ENCODE measurements at places on chromosomes 2 and 18. TPM values are rescaled to one million over a fixed set of nuclear protein-coding genes. Genes with fewer than 3 reads are reported as not detected.

The SERPINB12 gene
- total RNA-seq, result not detected

DNA sequence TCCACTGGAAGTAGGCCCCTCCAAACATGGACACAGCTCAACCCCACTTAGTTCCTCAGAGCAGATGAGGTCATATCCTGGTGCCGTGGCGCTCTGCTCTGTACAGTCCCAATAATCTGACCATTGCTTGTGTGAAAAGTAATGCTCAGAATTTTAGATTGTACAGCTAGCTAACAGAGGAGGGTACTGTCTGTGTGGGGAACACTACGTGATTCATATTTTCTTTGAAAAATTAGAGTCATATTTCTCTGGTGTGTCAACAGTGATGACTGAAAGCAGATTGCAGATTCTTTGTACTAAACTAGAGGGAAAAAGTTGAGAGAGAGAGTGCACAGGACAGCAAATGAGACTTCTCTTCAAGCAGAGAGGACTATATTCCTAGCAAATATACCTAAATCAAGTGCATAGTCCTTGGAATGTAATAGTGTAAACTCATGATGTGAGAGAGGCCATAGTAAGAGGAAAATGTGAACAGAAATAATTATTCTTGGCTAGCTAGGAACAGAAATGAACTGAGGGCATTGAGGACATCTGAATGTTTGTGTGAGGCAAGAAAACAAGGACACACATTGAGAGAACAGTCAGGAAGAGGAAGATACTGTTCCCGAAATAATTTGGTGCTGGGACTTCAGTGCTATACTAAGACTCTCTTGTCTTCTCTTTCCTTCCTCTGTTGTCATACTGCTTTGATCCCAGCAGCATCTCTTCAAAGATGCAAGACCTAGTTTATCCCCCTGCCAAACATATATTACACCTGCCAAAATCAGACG, 157.0 kb upstream of the RND3 start:
- H3K27me3 ChIP-seq, result no peaks in the 10 kb centered on the region
- no peak overlapping the region for H3K4me3 ChIP-seq
- no peak for DNase-seq
- no peaks in the 10 kb centered on the region for H3K36me3 ChIP-seq

DNA sequence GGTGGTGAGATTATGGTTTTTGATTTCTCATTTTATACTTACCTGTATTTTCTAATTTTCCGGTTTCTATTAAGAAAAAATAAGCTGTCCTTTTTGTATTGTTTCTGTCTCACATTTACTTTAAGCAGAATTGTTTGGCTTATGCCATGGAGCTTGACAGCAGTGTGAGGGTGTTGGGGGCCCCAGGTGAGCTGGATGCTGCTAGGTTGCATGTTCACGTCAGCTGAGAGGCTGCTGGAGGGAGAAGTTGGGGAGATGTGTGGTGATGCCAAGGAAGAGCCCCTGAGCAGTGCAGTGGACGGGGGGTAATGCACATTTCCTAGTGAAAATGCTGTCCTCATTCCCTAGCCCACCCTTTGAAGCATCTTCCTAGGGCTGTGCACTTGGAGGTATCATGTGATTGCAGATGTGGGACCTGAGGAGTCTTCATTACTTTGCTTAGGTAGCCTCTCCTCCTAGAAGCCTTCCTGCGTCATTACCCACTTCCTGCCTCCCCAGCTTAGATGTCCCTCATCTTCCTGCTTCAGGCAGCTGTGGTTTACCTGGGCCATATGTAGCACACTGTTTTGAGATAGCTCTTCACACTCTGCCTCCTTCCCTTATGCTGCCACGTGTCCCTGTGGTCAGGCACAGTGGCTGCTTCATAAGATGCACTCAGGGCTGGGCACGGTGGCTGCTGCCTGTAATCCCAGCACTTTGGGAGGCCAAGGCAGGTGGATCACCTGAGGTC, 16.2 kb downstream of the ATG16L1 start:
- H3K27ac ChIP-seq, result no peak overlapping the region
- DNase-seq, result no peak
- H3K4me3 ChIP-seq, result no peak overlapping the region

DNA sequence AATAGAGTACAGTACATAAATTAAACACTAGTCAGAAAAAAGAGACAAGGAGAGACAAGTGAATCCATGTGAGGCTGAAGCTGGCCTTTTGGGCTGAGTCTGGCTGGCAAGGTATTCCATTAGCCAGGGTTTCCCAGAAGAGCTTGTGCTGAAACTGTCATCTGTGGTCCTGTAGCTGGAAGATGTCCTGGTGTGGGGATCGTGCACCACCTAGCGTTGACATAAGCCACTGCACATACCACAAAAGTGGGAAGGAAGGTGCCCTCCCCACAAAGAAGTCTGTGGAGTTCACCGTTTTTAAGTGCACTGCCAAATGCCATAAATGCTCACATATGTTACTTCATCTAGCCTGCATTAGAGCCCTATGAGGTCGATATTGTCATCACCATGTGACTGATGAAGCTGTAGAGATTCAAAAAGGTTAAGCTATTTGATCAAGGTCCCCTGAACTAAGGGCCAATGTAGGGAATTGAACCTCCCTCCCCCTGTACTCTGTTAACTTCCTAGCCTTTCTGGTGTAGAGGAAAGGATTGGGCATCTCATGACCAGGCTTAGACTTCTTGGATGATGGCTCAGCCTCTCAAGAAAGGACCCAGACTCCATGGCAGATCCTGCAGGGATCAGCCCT, 31.9 kb upstream of the GALNT14 start:
- no peak overlapping the region for H3K4me3 ChIP-seq
- DNase-seq, result peak; percentile 86
- H3K36me3 ChIP-seq, result no peaks in the 10 kb centered on the region
- peaks cover 2% of the 10 kb centered on the region for H3K4me1 ChIP-seq
- H3K27ac ChIP-seq, result no peak overlapping the region
- peaks cover 79% of the 10 kb centered on the region for H3K27me3 ChIP-seq

- DNase-seq, result peak; percentile 94
- no peaks in the 10 kb centered on the region for H3K36me3 ChIP-seq
- no peaks in the 10 kb centered on the region for H3K27me3 ChIP-seq
- peaks cover 4% of the 10 kb centered on the region for H3K4me1 ChIP-seq
- no peak overlapping the region for H3K4me3 ChIP-seq
- peak overlapping the region; percentile 98 for H3K27ac ChIP-seq
These were observed 44.2 kb upstream of the HS6ST1 start for GRCh38 chr2:128362889-128363228.

GRCh38 chr18:73232933-73233332, 365.1 kb upstream of the NETO1 start:
- H3K4me3 ChIP-seq, result no peak overlapping the region
- no peak for DNase-seq
- no peaks in the 10 kb centered on the region for H3K4me1 ChIP-seq
- no peaks in the 10 kb centered on the region for H3K27me3 ChIP-seq

DNA sequence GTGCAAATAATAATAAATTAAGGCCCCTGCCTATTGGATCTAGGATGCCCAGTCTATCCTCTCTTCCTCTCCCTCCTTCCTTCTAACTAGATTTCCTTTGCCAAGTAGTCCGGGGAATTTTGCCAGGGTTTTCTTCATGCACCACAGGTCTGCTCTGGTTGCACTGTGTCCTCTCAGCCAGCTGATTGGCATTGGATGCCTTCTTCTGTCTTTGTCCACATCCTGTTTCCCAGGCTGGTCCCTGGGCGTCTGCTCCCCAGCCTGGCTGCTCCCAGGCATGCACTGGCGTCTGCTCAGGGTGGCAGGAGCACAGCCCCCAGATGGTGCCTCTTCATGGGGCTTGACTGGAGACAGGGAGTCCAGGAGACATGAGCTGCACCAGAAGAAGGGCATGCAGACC, 66.4 kb downstream of the GALR1 start:
- no peaks in the 10 kb centered on the region for H3K4me1 ChIP-seq
- no peak for DNase-seq
- no peak overlapping the region for H3K4me3 ChIP-seq
- no peaks in the 10 kb centered on the region for H3K36me3 ChIP-seq
- no peak overlapping the region for H3K27ac ChIP-seq

DNA sequence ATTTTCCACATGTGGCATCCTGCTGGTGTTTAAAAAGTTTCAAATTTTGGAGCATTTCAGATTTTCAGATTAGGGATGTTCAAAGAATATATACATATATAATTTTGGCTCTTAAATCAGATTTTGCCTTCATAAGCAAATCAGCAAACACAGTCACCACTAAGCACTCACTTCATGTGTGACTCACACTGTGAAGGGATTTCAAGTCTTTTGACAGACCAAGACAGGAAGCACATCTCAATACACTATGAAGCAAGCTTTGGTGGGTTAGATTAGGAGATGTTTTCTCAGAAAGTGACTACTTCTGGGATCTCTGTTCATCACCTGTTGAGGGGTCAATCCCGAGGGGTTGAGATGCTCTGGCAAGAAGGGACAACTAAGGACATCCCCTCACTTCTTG, 227.8 kb upstream of the RBBP8 start:
- H3K27me3 ChIP-seq, result no peaks in the 10 kb centered on the region
- no peak overlapping the region for H3K4me3 ChIP-seq
- DNase-seq, result no peak
- H3K36me3 ChIP-seq, result no peaks in the 10 kb centered on the region
- H3K4me1 ChIP-seq, result no peaks in the 10 kb centered on the region

Data from endodermal cell (in vitro differentiated cells).